ENCODE measurements at places on chromosomes 12 and 14.

DNA sequence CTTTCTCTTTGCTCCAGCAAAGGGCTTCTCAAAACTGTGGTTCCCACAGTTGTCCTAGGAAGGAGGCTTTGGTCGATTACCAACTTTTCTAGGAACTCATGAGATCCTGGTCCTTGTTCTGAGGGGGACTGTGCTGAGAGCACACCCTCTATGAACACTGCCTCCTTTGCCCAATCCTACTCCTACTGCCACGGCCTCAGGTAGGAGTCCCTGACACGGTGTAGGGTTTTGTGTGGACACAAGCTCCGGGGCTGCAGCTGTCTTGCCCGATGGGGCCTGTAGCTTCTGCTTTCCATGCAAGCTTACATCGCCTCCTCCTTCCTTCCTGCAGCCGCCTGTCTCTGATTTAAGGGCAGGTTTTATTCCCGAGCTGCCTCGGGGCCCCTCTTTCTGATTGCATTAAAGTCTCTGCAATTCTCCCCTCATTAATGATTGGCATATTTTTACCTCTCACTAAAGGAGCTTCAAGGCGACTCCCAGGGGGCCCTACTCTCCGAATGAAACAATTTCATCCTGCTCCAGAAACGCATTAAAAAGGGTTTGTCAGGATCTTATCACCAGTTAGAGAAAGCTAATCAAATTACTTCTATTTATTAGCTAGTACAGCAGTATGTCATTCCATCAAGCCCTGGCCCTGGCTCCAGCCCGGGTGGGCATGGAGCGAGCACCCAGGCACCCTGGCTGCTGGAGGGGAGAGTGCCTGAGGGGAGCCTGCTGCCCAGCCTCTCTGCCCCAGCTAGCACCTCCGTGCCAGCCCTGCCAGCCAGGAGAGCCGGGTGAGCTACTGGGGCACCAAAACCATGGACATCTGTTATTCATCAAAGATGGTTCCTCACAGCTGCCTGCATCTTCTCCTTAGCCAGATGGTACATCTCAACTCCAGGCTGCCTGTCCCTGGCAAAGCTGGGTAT lies 38.0 kb upstream of the ESRRB start:
- no peaks in the 10 kb centered on the region for H3K27me3 ChIP-seq
- DNase-seq = peak; percentile 55
- H3K27ac ChIP-seq = no peak overlapping the region
- no peak overlapping the region for H3K4me3 ChIP-seq

GRCh38 chr12:111171345-111171744 lies 197.6 kb downstream of the PHETA1 start:
- no peak for DNase-seq
- no peaks in the 10 kb centered on the region for H3K4me1 ChIP-seq
- no peak overlapping the region for H3K27ac ChIP-seq
- H3K4me3 ChIP-seq = no peak overlapping the region
- H3K27me3 ChIP-seq = no peaks in the 10 kb centered on the region

DNA sequence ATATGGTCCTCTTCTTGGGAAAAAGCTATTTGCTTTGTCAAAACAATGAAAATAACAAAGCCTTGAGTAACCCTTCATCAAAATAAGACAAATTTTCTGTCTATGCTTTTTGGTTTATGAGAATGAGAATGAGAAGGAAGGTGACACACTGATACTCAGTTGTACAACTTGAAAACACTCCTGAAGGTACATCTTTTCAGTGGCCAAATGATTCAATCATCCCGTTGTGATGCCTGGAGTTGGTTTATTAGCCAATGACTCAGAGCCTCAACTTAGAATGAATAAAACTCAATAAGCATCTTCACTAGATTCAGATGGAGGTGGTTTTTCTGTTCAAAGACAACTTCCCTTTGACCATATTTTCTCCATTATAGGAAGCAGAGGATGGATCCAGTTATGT lies 7.8 kb upstream of the CALM1 start:
- H3K4me1 ChIP-seq = peaks cover 4% of the 10 kb centered on the region
- H3K36me3 ChIP-seq = no peaks in the 10 kb centered on the region
- no peak for DNase-seq
- H3K27ac ChIP-seq = no peak overlapping the region
- no peaks in the 10 kb centered on the region for H3K27me3 ChIP-seq

- no peaks in the 10 kb centered on the region for H3K36me3 ChIP-seq
- DNase-seq = no peak
- H3K4me1 ChIP-seq = no peaks in the 10 kb centered on the region
- H3K27me3 ChIP-seq = no peaks in the 10 kb centered on the region
- H3K27ac ChIP-seq = no peak overlapping the region
- H3K4me3 ChIP-seq = no peak overlapping the region
These were observed 678.2 kb downstream of the NRXN3 start for GRCh38 chr14:78848234-78848820.

DNA sequence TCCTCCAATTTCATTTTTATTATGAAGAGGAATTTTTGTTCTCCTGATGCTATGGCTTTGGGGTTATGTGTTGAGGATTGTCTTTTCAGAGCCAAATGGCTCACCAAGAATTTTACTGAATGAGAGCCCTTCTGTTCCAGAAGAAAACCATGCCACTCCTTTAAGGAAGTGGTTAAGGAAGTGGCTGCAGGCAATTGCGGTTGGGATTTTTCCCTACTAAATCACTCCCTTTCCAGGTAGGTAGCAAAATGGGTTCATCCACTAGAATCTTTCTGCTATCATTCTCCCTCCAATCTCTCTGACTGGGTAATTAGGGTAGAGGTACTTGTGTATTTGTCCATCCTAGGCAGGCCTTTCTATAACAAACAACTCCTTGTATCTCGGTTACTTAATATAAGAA lies 163.1 kb downstream of the TTC8 start:
- no peak overlapping the region for H3K27ac ChIP-seq
- no peak overlapping the region for H3K4me3 ChIP-seq
- no peaks in the 10 kb centered on the region for H3K27me3 ChIP-seq

DNA sequence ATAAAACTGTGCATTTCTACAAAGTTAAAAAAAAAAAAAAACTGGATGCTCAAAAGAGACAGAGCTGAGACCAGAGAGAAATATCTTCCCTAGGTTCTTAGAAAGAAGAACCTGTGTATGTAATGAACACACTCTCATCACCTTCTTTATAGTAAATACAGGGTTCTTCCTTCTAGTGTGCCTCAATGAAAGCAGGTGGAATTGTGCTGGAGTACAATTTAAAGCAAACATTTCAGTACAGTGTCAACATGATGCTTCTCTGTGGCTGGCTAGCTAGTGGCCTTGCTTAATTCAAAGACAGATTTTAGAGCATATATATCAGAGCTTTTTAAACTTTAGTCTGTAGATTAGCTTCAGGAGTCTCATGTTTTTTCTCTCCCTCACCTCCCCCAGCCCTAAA lies 249.8 kb upstream of the ARHGAP5 start:
- H3K27ac ChIP-seq = no peak overlapping the region
- no peaks in the 10 kb centered on the region for H3K4me1 ChIP-seq
- no peak overlapping the region for H3K4me3 ChIP-seq
- DNase-seq = no peak
- H3K36me3 ChIP-seq = no peaks in the 10 kb centered on the region

GRCh38 chr12:57534991-57535543 lies 11.9 kb downstream of the DCTN2 start:
- H3K4me1 ChIP-seq = no peaks in the 10 kb centered on the region
- no peak overlapping the region for H3K27ac ChIP-seq
- H3K4me3 ChIP-seq = no peak overlapping the region
- DNase-seq = no peak

DNA sequence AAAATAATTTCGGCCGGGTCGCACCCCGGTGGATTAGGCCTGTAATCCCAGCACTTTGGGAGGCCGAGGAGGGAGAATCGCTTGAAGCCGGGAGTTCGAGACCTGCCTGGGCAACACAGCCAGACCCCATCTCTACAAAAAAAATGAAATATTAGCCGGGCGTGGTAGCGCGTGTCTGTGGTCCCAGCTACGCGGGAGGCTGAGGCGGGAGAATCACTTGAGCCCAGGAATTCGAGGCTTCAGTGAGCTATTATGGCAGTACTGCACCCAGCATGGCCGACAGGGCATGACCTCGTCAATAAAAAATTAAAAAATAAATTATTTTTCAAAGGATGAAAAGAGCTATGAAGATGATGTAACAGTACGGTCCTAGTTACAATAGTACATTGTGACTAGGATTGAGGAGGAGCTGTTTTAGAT lies 523 bp downstream of the GTF2H3 start:
- no peak for DNase-seq
- no peaks in the 10 kb centered on the region for H3K27me3 ChIP-seq
- H3K27ac ChIP-seq = no peak overlapping the region
- H3K36me3 ChIP-seq = peaks cover 3% of the 10 kb centered on the region
- peaks cover 4% of the 10 kb centered on the region for H3K4me1 ChIP-seq

- no peaks in the 10 kb centered on the region for H3K36me3 ChIP-seq
- no peaks in the 10 kb centered on the region for H3K4me1 ChIP-seq
- H3K4me3 ChIP-seq = no peak overlapping the region
- H3K27ac ChIP-seq = no peak overlapping the region
- no peaks in the 10 kb centered on the region for H3K27me3 ChIP-seq
These were observed 42.9 kb downstream of the FLRT2 start for GRCh38 chr14:85572845-85573244.

GRCh38 chr14:32403688-32404087 lies 74.6 kb downstream of the AKAP6 start:
- H3K27me3 ChIP-seq = no peaks in the 10 kb centered on the region
- no peak overlapping the region for H3K4me3 ChIP-seq
- H3K27ac ChIP-seq = no peak overlapping the region
- no peaks in the 10 kb centered on the region for H3K36me3 ChIP-seq

DNA sequence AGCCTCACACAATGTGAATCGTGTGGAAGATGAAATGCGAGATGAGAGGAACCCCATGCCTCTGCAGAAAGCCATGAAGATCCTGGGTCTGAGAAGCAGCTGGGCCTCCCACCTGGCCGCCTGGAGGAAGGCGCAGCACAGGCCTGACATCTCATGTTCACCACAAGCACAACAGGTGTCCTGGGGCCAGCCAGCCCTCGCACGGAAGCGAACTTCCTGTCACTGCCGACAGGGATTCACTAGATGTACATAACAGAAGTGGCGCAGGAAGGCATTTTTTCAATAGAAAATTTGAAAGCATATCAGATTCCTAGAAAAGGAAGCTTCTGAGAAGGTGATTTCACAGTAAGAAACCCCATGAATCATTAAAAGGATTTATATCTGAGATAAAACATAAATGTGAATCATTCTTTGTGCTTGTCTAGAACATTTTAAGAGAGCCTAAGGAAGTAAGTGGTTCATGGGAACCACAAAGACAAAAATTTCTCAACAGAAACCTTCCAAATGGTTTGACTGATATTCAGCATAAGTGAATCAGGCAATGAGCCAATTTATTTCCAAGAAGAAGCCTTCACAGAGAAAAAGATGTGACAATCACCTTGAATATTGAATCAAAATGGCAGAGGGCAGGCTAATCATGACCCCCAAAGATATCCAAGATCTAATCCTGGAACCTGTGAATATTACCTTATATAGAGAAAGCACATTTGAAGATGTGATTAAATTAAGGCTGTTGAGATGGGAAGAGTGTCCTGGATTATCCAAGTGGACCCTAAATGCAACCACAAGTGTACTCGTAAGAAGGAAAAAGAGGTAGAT lies 311.9 kb downstream of the DUSP6 start:
- H3K4me3 ChIP-seq = no peak overlapping the region
- DNase-seq = peak; percentile 49
- no peak overlapping the region for H3K27ac ChIP-seq
- no peaks in the 10 kb centered on the region for H3K27me3 ChIP-seq
- H3K4me1 ChIP-seq = no peaks in the 10 kb centered on the region

DNA sequence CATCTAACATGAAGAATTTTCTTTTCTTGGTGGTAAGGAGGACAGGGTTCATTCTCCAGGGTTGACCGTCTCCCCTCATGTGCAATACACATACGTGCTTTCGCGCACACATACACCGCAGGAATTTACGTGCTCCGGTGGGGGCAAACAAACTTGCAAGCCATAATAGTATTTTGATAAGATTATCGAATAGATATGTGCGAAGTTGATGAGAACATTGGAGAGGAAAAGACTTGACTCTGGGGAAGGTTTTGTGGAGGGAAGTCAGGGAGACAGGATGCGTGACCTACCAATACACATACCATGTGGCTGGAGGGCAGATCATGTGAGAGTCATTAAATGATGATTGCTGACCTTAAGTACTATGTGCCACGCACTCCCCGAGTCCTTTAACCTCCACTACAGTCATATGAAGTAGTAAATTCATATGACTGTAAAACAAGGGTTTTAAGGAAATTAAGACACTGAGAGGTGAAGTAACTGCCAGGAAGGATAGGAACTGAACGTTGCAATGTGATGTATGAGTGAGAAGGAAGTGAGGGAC lies 921 bp downstream of the RAD51B start:
- H3K36me3 ChIP-seq = no peaks in the 10 kb centered on the region
- peak overlapping the region; percentile 80 for H3K4me3 ChIP-seq
- H3K4me1 ChIP-seq = no peaks in the 10 kb centered on the region
- no peaks in the 10 kb centered on the region for H3K27me3 ChIP-seq
- no peak for DNase-seq

DNA sequence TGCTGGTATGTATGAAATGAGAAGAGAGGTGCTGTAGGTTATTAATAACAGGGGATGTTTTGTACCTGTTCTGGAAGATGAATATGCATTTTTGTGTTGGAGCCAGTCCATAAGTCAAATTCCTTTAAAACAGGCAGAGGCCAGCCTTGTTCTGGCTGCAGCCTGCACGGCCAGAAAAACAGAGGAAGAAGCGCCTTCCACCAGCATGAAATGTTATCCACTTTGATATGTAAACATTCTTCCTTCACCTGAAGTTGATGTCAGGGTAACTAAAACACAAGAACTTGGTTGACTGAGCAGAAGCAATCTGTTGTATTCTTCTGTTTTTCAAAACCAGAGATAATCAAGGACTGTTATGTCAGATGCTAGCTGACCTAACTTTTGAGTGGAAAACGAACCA lies 237.9 kb upstream of the PLEKHG7 start:
- H3K4me3 ChIP-seq = no peak overlapping the region
- DNase-seq = no peak
- no peak overlapping the region for H3K27ac ChIP-seq
- H3K36me3 ChIP-seq = no peaks in the 10 kb centered on the region
- H3K4me1 ChIP-seq = no peaks in the 10 kb centered on the region

- H3K4me3 ChIP-seq = no peak overlapping the region
- H3K36me3 ChIP-seq = no peaks in the 10 kb centered on the region
- H3K27ac ChIP-seq = no peak overlapping the region
- DNase-seq = no peak
- no peaks in the 10 kb centered on the region for H3K27me3 ChIP-seq
These were observed 58.0 kb downstream of the PITPNM2 start for GRCh38 chr12:123092866-123093265.

- H3K4me1 ChIP-seq = no peaks in the 10 kb centered on the region
- no peaks in the 10 kb centered on the region for H3K36me3 ChIP-seq
- H3K27me3 ChIP-seq = no peaks in the 10 kb centered on the region
- H3K4me3 ChIP-seq = no peak overlapping the region
- no peak for DNase-seq
These were observed 23.7 kb downstream of the VDR start for GRCh38 chr12:47881051-47881450.

DNA sequence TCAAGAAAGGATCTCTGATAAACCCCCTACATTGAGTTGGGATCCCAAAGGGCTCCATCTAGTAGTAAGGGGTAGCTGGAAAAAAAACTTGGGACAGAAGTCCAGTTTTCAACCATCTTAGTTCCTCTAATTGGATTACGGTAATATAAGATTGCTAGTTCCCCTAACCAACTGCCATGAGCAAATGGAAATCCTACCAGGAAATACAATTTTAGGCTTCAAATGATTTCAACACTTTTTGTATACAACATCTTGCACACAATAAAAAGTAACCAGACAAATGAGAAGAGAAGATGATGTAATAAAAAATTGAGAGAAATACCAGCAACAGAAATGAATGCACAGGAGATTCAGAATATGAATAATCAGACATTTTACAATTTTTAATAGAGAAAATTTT lies 73.0 kb downstream of the TSHR start:
- peaks cover 2% of the 10 kb centered on the region for H3K27me3 ChIP-seq
- no peak overlapping the region for H3K4me3 ChIP-seq
- no peaks in the 10 kb centered on the region for H3K36me3 ChIP-seq
- DNase-seq = no peak
- no peaks in the 10 kb centered on the region for H3K4me1 ChIP-seq
- no peak overlapping the region for H3K27ac ChIP-seq
